ENCODE measurements at places on chromosomes 6 and 20.

DNA sequence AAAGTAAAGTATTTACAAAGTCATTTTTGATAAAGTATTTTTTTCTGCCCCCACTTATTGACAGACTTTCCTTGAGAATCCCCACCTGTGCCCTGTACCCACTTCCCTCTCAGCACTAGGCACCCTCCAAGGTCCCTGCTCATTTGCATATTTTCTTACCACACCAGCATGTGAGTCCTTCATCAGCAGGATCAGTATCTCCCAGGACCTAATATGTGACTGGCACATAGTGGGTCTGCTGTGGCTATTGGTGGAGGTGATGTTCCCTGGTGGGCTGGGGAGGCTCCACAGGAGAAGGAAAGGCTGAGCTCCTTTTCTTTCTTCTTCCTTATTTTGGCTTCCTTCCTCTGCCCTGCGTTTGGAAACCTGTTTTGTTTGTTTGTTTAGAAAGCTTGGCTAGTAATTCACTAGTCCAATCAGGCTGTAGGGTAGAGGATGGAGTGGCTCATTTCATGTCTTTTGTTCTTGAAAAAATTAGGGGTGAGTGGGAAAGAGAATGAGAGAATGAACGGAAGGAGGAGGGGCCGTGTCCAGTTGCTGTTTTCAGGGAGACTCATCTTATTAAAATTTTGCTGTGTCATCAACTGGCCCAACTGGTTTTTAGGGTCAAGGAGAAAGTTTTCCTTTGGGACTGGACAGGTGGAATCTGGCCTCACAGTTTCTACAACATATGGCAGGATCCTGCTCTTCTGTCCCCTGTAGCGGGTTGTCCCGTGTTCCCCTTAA lies 2.8 kb upstream of the RNF24 start:
- no peak for DNase-seq

DNA sequence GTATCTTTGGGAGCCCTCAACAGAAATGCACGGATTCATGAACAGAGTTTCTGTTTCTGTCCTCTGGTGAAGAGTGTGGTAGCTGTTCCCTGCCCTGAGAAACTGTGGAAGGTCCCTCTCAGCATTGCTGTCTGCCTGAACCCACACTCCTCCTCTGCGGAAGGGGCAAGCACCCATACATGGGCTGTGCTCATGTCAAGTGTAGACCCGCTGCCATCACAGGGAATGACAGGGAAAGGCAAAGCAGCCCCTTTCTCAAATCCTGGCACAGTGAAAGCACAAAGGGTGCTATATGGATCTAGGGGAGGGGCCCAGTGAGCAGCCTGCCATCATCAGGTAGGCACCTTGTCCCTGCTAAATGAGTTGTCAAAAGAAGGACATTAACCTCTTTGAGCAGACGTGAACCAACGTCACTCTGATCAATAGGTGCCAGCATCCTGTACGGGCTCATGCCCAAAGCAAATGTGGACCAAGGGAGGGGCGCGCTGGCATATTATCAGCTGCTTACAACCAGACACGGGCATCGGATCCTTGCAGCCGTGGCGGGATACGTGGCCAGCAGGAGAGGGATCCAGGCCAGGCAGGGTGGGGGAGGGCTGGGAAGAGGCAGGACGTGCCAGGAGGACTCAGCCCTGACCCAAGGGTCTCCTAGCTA lies 231.2 kb upstream of the PMEPA1 start:
- no peak for DNase-seq

DNA sequence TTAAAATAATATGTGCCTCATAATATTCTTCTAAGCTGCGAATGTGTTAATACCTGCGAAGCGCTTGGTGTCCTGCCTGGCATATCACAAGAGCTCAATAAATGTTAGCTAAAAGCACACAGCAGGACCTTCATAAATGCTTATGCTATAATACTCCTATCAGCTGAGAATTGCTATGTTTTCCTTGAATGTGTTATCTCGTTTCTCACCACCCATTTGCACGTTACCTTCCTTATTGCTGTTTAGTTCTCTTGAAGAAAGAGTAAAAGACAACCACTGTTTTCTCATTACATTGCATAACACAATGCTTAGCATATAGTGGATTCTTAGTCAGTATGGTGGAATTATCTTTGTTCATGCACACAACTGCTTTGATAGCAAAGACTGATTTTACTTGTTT lies 76.6 kb downstream of the EDN1 start:
- DNase-seq, result no peak

GRCh38 chr6:8859501-8859900 lies 424.2 kb upstream of the SLC35B3 start:
- no peak for DNase-seq

DNA sequence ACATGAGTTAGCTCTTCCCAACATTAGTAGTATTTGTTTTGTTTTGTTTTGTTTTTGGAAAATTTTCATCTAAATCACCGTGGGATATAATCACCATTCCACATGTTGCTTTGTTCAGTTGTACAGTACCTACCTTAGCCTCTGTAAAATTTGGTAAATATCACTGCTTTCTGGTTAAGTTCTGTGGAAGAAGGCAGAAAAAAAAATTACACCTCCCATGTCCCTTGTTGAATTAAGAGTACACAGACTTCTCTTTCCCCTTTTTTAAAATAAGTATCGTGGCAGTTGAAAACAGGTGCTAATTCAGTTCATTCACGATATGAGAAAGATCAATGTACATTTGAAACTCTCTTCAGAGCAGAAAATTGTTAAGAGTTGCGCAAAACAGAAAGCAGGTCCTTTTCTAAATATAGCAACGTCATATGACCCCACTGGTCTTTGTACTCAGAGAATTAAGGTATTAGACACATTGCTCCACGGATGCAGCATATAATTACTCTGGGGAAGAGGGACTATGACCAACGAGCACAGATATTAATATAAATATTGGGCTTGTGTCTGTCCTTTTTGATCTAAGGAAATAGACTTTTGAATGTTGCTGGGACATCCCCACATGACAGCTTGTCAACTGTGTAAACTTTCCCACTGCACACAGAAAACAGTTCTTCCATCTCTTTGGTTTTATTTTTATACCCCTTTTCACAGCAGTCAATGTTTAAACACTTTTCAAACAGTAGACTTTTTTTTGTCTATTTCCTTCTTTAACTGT lies 58.6 kb upstream of the ZNF217 start:
- DNase-seq, result peak; percentile 34

GRCh38 chr6:134768931-134769330 lies 181.0 kb downstream of the ALDH8A1 start:
- peak; percentile 46 for DNase-seq

GRCh38 chr6:162907876-162908481 lies 180.2 kb downstream of the PACRG start:
- DNase-seq, result peak; percentile 77

Measured in inflammatory macrophage treated with lipopolysaccharide for 1 hour (primary cell).